ENCODE measurements at places on chromosomes 1 and 21.

DNA sequence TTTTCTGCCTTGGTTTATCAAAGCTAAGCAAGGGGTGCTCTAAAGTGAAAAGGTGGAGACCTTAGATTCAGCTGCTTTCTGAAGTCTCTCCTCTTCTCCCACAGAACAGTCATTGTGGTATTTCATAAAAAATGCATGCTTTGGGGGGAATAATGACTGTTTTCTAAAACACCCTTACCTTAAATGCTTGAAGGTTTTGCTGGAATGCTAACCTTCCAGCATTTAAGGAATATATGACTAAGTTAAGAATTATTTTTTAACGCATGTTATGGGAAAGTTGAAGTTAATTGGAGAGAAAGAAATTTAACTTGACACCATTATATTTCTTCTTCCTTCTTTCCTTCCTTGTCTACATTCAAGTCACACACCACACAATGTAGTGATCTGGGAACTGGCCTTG, 162.5 kb downstream of the ROR1 start:
- DNase-seq = no peak

GRCh38 chr1:179230721-179231120, 1.2 kb upstream of the ABL2 start:
- no peak for DNase-seq

DNA sequence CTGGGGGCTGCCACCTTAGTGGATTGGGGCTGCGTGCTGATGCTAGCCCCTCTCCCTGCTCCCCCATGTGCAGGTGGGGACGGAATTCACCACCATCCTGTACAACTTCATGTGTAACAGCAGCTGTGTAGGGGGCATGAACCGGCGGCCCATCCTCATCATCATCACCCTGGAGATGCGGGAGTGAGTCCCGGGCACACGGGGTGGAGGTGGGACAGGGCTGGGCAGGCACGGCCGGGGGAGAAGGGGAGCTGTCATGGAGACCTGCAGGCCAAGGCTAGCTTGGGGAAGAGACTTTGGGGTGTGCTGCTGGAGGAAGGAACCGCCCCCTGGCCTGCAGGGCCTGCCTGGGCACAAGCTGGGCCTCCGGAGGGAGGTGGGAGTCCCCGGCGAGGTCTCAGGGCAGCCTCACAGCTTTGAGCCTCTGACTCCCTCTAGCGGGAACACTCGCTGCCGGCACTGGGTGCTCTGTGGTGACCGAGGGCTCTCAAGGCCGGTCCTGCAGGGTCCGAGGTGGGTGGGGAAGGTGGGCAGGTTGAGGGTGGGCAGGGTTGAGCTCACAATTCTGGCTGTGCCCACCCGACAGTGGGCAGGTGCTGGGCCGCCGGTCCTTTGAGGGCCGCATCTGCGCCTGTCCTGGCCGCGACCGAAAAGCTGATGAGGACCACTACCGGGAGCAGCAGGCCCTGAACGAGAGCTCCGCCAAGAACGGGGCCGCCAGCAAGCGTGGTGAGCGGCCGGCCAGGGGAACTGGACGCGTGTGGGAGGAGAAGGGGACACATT, 25.0 kb upstream of the CCDC27 start:
- no peak for DNase-seq

GRCh38 chr21:32753818-32754585, 17.6 kb downstream of the PAXBP1 start:
- no peak for DNase-seq

DNA sequence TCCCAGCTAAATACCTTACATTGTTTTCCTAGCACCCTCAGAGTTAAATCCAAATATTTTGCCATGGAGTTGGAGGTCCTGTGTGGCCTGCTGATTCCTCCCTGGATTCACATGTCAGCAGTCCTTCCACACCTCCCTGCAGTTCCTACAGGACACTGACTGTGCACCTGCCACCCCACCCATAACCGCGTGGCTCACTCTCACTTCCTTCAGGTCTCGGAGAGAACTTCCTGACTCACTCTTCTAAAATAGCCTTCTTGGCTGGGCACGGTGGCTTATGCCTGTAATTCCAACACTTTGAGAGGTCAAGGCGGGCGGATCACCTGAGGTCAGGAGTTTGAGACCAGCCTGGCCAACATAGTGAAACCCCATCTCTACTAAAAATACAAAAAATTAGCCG, 8.4 kb upstream of the CAMTA1 start:
- no peak for DNase-seq

DNA sequence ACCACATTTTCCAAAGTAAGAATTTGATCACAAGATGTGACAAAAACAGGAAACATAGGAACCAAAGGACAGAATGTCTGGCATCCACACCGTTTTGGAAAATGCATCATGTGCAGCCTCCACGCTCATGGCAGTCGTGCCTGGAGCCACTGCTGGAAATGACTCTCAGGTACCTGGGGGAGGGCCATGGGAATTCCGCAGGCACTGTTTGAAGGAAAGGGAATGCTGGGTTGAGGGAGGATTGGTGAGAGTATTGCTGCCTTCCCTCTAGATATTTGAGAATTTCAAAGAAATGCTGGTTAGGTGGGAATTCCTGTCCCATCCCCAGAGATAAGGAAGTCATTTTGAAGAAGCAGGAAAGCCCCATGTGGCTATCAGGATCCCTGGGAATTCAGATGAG, 10.8 kb downstream of the SLAMF1 start:
- DNase-seq = no peak

DNA sequence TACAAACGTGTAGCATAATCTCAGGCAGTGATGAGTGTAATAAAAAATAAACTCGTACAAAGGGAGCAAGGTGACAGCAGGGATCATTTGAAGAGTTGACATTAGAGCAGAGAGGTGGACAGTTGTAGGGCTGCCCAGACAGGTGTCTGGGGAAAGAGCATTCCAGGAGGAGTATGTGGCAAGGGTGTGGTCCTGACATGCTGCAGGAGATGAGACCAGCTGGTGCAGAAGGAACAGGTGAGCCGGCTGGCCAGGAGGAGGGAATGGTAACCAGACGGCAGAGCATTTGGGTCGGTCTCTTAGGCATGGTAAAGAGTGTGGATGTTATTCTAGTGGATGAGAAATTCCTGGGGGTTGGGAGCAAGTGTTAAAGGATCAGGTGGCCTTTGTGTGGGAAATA, 306.3 kb downstream of the LMX1A start:
- DNase-seq = no peak

DNA sequence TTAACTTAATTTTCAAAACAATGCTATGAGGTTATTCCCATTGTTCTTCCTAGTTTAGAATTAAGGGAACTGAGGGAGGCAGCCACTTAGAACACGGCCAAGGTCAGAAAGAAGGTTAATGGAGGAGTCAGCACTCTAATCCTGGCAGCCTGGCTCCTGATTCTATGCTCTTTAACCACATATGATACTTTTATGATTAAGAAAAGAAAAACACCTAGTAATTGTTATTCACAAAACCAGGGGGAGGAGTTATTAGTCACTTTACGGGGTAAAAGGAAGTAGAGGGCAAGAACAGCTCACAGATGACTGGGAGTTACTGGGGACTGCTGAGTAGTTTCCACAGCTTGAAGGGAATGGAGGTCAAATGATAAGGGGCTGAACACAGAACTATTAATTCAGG, 38.6 kb downstream of the GADD45A start:
- DNase-seq = no peak

GRCh38 chr1:198845271-198845670, 206.4 kb downstream of the PTPRC start:
- DNase-seq = no peak

DNA sequence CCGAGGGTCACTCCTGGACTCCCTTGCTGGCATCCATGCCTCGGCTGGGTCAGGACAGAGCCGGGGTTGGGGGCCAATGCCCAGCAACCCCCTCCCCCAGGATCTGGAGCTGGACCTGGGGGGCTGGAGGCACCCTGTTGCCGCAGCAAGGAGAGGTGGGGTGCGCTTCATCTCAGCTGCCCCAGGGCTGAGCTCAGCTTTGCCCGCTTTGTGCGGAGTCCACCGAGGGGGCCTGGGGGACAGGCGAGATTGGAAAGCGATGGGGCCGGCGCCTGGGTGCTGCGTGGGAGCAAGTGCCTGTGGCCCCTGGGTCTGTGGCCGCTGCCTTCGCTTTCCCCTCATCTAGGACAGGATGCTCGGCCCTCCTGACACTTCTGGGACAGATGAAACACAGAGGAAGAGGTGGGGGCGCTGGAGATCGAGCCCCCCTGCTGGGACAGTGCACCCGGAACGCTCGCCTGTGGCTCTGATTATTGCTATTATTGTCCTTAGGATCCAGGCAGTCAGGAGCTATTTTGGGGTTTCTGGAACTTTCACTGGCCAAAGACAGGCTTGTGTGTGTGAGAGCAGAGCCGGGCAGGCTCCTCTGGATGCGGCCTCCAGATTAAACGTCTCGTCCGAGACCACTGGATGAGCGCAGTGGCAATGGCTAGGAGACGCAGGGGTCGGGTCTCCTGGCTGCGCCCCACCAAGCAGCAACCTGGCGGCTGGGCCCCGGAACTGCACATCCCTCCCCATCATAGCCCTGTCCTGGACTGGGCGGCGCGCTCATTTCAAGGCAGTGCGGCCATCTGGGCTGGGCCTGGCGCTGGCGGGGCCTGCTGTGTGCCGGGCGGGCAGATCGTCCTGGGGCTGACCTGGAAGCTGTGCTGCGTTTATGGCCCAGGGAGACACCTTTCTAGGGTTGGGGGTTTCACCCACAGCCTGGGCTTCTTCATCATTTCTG, 13.8 kb downstream of the PRDM16 start:
- no peak for DNase-seq

- no peak for DNase-seq
Measured at GRCh38 chr1:248404024-248404423, 1.2 kb downstream of the OR2T1 start.

GRCh38 chr1:54291276-54292001, 91.5 kb downstream of the MRPL37 start:
- no peak for DNase-seq

- DNase-seq = no peak
Measured at GRCh38 chr1:6269720-6270400, 9.0 kb upstream of the GPR153 start.

DNA sequence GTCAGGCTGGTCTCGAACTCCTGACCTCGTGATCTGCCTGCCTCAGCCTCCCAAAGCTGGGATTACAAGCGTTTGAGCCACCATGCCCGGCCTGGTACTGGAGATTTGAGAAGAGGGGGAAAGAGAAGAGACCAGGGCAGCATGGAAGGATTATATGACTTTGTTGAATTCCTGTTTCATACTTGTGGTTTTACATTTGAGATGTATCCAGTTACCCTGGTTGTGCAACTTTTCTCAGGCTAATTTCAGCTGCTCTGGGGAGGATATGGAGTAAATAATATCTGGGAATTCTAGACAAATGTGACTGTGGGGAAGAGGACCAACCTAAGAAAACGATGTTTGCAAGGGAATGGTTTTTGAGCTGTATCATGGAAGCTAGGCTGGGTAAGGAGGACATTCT, 89.5 kb upstream of the GREM2 start:
- DNase-seq = no peak

GRCh38 chr1:233654658-233655280, 40.9 kb downstream of the KCNK1 start:
- DNase-seq = no peak

- no peak for DNase-seq
Measured at GRCh38 chr1:24209097-24209496, 22.0 kb upstream of the IFNLR1 start.

DNA sequence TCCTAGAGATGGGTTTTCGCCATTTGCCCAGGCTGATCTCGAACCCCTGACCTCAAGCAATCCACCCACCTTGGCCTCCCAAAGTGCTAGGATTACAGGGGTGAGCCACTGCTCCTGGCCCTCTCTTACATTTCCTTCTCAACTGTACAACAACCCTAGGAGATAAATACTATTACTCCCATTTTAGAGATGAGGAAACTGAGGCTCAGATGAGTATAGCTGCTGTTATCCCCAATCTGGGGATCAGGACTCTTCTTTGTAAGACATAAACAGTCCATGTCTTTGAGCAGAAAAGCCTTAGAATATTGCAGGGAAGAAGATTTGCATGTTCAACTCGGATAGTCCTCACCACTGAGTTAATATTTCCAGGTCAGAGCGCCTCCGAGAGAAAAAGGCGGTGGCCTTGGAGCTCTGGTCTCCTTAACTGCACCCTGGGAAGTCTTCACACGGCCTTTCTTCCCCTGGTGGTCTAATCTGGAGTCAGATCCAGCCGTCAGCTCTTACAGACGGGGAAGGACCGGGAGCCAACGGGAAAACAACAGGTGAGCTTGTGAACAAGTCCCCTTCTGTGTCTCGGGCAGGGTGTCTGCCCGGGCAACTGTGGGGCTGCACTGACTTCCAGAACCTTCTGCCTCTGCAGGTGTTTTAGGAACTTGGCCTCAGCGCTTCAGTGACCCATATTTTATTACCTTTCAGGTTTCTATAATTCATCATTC, 5.9 kb upstream of the OLIG1 start:
- no peak for DNase-seq

- DNase-seq = no peak
Measured at GRCh38 chr21:40118527-40118926, 251.3 kb downstream of the PCP4 start.

DNA sequence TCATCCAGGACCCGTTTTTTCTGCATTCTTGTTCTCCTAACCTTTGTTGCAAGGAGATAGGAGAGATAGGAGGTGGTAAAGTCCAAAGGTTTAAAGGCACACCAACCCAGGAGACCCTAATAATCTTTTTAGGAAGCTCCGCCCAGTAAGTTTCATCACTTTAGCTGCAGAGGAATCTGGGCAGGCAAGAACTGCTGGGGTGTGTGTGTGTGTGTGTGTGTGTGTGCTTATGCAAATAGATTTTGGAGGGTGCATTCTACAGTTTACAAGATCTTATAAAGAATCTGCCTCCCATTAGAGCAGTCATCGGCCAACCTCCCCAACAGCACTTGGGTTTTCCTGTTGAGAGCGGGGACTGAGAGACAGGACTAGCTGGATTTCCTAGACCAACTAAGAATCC, 3.9 kb upstream of the IL10 start:
- no peak for DNase-seq

DNA sequence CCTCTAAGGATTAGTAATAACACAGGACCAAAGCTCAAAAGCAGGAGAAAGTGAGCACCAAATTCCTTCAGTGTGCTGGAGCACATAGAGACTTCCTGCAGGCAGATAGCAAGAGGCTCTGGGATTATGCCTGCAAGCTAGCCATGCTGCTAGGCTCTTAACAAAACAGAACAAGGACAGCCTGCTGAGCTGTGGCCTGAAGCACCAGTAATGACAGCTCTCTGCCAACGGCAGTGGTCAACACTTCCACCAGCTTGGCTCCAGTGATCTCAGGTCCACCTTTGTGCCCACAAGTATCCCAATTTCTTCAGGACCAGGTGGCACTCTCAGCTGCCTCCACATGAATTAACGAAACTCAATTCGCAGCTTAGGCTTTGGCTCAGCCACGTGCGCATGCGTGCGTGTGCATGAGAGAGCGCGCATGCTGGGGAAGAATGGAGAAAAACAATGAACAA, 64.2 kb downstream of the SLC45A1 start:
- DNase-seq = no peak

DNA sequence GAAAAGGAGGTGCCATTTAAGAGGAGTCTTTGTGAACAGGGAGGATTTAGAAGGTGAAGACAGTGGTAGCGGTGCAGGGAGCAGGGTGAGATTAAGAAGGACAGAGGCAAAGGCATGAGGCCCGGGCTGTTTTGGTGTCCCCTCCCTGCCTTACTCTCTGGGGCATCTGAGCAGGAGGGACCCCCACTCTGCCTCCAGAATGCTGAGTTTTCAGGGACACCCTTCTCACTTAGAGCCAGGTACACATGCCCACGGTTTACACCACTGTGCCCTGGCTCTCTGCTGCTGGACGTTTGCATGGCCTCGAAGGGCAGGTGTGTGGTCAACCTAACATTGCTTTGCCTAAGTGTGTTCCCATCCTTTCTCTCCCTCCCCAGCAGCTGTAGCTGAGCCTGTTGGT, 20.5 kb upstream of the PARP1 start:
- no peak for DNase-seq
